ENCODE measurements at places on chromosomes 13 and 19.

- DNase-seq = no peak
Measured at GRCh38 chr13:43150369-43151207, 127.2 kb downstream of the DNAJC15 start.

GRCh38 chr19:44590245-44591059 lies 22.9 kb upstream of the IGSF23 start:
- DNase-seq = no peak

DNA sequence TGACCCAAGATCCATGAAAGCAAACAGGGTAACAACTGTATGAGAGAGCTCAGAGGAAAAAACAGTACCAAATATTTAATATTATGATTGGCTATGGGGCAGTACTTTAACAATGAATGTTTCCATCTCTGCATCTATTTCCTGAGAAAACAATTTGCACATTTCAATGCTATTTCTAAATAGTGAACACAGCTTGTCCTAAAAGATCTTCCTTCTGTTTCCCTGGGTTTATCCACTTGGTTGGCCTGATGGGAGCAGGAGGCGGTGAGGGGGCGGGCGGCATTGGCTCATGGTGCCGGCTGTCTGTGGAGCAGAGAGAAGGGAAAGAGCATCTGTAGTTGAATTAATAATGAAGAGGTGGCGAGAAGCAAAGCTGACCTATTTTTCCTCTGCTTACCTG lies 291.4 kb downstream of the DCLK1 start:
- DNase-seq = no peak

- DNase-seq = no peak
Measured at GRCh38 chr13:72536714-72537394, 190.6 kb downstream of the MZT1 start.

Data from A673 (cell line).